ENCODE measurements at places on chromosomes 6 and 20.

DNA sequence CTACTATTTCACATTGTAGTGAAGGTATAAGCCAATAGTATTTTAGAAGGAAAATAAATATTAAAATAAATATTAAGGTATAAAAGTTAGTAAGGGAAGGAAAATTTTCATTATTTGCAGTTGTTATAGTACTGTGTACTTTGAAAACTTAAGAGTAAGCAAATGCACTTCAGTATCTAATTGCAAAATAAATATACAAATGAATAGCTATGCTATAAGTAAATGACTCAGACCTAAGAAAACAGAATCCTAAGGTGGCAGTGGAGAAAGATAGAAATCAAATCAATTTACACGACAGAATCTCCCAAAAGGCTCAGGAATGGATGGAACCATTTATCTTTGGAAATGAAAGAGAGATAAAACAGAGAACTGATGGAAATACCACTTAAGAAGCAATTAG lies 24.7 kb upstream of the UBR2 start:
- H3K27me3 ChIP-seq: no peaks in the 10 kb centered on the region
- no peak overlapping the region for H3K27ac ChIP-seq
- no peak for ATAC-seq
- H3K4me3 ChIP-seq: no peak overlapping the region
- no peaks in the 10 kb centered on the region for H3K36me3 ChIP-seq
- no peaks in the 10 kb centered on the region for H3K4me1 ChIP-seq

DNA sequence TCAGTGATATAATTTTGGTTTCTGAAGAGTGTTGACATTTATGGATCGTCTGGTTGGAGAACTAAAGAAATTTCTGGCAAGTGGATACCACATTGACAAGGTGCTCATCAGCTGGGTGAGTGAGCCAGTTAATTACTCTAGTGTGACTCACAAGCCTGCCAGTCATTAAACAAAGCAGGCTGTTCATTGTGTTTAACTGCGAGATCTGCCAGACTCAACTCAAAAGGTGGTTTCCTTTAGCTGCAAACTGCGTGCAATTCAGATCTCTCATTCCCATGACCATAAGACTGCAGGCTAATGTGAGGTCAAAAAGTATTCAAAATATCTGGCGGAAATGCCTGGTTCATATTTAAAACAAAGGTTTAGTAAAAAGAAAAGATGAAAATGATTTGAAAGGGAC lies 32.5 kb upstream of the IYD start:
- H3K4me3 ChIP-seq: no peak overlapping the region
- no peaks in the 10 kb centered on the region for H3K4me1 ChIP-seq
- H3K36me3 ChIP-seq: no peaks in the 10 kb centered on the region
- no peak overlapping the region for H3K27ac ChIP-seq
- peaks cover 9% of the 10 kb centered on the region for H3K27me3 ChIP-seq

- H3K27ac ChIP-seq: no peak overlapping the region
- no peak for ATAC-seq
- H3K4me1 ChIP-seq: peaks cover 27% of the 10 kb centered on the region
- peak overlapping the region; percentile 0 for H3K4me3 ChIP-seq
- peaks cover 4% of the 10 kb centered on the region for H3K27me3 ChIP-seq
Measured at GRCh38 chr20:4113615-4114603, 98.6 kb upstream of the RNF24 start.

DNA sequence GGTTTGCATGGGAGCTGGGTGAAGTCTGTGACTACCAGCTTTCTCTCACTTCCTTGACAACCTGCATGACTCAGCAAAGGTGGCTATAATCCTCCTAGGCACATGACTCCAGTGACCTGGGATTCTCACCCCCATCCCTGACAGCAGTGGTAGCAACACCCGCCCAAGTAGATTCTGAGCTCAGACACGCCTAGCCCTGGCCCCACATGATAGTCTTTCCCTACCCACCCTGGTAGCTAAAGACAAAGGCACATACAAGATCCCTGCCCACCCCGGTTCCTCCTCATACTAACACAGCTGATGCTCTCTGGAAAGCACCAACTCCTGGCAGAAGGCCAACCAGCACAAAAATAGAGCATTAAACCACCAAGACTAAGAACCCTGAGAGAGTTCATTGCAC lies 25.9 kb upstream of the CRISP1 start:
- H3K27ac ChIP-seq: no peak overlapping the region
- ATAC-seq: no peak
- no peaks in the 10 kb centered on the region for H3K4me1 ChIP-seq
- H3K27me3 ChIP-seq: no peaks in the 10 kb centered on the region
- H3K4me3 ChIP-seq: no peak overlapping the region

DNA sequence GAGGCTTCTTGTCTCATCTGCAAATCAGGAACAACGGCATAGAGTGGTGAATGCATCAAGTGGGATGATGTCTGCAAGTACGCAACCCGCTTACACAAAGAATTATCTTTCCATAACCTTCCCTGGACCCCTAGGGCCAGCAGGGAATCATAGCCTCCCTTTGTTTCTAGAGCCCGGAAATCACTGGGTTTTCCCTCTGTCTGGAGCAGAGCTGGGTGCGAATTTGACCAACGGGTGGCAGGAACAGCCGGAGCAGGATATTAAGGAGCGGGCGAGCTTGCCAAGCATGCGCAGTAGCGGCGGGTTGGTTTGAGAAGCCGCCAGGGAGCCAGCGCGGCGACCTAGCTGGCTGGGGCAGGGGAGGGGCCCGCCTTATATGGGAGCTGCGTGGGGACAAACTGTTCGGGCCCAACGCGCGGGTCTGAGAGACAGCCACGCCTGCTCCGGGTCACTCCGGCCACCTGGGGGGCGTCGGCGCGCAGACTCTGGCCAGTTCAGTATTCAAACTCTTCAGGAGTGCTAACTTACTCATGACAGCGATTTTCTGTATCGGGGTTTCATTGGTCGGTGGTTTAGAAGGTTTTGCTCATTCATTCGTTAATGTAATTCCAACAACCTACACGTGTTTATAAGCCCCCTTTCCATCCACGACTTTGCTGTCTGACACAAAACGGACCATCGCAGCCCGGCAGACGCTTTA lies 1.6 kb upstream of the KIF16B start:
- peak overlapping the region; percentile 92 for H3K27ac ChIP-seq
- peak overlapping the region; percentile 98 for H3K4me3 ChIP-seq
